ENCODE measurements at places on chromosomes 1 and 21.
A peak's percentile ranks its signal among the peaks of the same experiment; 100 is the strongest.

DNA sequence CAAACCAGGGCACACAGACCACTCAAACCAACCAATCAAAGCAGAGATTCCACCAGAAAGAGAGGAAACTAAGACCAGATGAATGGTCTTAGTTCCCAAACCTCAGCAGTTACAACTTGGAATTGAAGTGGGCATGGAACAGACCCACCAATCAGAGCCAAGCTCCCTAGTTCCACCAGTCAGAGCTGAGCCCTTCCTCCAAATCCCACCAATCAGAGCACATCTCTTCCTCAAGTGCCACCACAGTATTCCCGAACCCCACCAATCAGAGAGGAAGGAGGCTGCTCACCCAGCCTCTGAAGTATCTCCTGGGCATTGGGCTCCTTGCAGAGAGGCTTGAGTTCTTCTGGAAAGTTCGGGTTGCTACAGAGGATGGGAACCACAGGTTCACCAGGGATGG, 1.4 kb downstream of the GUCA2A start:
- no peak for DNase-seq

- DNase-seq = no peak
These were observed 9.4 kb downstream of the RUNX1 start for GRCh38 chr21:35039595-35040289.

DNA sequence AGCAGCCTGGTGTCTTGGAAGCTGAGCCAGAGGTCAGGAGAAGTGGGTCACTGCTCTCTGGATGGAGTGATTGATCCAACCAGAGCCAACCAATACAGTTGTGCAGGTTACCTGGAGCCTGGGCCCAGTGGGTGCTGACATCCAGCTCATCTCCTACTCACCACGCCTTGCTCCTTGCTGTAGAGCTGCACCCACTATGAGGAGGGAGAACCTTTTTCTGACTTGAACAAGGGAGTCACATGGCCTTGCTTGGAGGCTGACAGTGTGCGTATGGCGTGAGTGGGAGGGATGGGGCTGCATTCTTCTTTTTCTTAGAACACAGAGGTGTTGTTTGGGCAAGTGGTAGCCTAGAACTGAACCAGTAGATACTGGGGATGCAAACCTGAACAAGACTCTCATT, 201.1 kb upstream of the LMO4 start:
- DNase-seq = no peak

DNA sequence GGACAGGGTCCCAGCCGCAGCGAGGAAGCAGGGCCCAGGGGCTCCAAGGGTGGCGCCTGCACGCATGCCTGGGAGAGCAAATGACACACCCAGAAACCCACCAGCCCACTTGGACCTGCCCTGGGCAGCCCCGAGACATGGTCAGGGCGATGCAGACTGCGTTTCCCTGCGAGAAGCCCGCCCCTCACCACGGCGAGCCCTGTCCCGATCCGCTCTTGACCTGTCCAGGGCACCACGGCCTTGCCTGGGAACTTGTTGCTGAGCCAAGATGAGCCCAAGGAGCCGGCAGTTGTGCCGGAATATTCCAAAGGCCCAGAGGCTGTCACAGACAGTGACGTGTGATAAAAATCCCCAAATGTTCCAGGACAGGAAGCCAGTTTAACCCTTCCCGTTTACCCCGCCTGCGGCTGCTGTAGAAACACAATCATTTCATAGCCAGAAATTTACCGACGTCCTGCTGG, 78.1 kb downstream of the SIK1 start:
- no peak for DNase-seq

DNA sequence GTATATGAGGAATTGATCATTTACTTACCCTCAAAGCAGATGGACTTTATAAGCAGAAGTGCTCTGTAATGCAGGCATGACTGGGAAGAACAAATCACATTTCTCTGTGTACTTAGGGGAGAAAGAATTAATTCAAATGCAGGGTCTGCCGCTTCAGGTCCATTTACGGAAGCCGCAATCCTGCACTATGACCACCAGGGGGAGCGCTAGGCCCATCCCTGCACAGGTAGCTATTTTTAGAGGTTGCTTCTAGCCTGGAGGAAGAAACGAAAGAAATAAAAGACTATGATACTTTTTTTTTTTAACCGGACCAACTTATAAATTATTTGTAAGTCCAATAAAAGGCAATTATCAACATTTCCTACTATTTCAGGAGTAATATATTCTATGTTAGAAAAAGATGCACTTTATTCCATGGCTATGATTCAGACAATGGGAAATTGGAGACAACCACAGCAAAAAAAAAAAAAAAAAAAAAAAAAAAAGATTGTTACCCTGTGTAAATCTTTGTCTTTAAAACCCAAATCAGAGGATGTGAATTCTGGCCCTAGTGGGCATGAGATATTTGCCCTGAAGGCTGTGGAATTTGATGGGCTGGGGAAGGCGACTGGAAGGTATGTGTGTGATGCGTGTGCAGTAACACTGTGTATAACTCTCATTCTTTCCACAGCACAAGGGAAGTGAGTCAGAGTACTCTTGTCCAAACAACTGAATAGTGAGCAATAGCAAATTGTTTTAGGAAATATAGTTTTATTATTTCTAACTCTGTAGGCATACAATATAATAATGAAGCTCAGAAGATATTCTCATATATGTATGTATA, 12.9 kb upstream of the FYB2 start:
- DNase-seq = peak; percentile 44

DNA sequence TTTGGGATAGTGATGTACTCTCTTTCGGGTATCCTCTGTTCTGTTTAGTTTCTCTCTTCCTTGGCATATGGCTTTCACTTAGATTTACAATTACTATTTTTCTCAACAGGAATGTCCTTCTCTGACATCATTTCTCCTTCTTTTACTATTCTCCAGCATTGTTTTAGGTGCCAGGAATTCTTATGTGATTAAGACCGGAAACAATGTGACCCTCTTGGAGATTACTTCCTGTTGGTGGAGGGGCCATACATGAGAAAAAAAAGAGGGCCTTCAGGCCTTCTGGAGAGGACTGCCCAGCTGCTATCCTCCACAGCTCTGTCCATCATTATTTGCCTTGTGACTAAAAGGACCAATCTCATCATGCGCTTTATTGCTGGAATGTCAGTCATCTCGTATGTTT, 50.4 kb upstream of the ADAMTS5 start:
- DNase-seq = no peak

GRCh38 chr1:225529726-225530125, 101.9 kb upstream of the LBR start:
- no peak for DNase-seq

GRCh38 chr1:108149796-108150467, 50.2 kb downstream of the SLC25A24 start:
- no peak for DNase-seq

GRCh38 chr1:7463526-7463925, 307.6 kb upstream of the VAMP3 start:
- no peak for DNase-seq

- no peak for DNase-seq
These were observed 5.4 kb upstream of the ZNF281 start for GRCh38 chr1:200415227-200415626.

DNA sequence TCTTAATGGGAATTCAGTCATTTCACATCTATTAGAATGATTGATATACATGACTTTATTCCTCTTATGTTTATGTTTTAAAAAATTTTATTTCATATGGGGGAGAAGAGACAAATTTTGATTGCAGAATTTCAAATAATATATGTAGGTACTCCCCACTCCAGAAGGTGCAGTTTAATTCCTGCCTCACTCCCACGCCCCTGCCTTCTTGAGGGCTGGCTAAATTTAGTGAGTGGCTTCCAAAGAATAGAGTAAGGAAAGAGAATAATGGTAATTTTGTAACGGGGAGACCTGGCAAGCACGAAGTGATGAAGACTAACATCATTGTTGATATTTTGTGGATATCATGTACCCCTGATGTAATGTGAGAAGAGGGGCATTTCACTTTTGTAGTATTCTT, 94.7 kb upstream of the FAM78B start:
- DNase-seq = no peak

- DNase-seq = no peak
These were observed 57.8 kb upstream of the KCNJ6 start for GRCh38 chr21:37974081-37974480.

DNA sequence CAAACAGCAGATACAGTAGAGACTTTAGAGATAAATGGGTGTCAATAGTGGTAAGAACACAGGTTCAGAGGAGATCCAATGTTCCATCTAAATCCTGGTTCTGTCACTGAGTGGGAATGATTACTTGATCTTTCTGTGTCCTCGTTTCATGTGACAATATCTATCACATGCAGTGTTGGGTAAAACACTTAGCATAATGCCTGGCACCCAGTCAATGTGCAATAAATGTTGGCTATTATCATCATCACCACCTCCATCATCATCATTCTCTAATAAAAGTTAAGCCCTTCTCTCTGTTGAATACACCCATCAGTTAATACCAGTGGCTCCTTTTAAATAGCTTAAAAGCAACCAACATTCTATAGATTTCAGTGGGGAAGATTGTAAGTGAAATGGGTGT, 184.7 kb downstream of the ST6GALNAC3 start:
- DNase-seq = no peak

DNA sequence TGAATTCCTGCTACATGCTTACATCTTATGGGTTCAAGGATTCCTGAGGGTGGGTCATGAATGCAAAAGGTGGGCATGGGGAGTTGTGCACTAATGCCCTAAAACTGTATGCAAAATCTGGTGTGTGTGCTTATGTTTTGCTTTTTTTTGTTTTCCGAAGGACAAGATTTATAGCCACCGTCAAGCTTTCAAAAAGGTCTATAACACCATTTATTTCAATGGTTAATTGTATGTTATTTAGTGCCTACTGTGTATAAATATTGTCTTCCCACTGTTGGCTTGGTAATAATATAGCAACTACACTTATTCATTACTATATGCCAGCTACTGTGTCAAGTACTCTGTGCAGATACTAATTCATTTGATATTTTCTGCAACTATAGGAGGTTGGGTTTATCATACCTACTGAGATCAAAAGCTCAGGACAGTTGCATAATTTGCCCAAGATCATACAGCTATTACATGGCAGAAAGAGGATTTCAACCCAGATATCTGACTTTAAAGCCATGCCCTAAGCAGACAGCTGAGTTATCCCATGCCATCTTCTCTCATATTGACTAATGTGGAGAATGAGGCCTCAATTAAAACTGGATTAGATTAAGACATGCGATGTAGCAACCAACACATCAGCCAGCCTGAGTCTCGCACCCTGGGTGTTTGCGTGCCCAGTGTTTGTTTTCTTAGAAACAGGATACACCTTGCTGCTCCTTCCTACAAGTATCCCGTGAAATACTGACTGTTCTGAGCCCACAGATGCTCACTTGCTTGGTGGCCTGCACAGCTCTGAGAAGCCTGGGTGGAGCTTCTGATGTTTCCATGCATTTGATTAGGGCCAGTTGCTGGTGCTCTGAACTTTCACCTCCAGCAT, 34.6 kb downstream of the GADD45A start:
- no peak for DNase-seq

DNA sequence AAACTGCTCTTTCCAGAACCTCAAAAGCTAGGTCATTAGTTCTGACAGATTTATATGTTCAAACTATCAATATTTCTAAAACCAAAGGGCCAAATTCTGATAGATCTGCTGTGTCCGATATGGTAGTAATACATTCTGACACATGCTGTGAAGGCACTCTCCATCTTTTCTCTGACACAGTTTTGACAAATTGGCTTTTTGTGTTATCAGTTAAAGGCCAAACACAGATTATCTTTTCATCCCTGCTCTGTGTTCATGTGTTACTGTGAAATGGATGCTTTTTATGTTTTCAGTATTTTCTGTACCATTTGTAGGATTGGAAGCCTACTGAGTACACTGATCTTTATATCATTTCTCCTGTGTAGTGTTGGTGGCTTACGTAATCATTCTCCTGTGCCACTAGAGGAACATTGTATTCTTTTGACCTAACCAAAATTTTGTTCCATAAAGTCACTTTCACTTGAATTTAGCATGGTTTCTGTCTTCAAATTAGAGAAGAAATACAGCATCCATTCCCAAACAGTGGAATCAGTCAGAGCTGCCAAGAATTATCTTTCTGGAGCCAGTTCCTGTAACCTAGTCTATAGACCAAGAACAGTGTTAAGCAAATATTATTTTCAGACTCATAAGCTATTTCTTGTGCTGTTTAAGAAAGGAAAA, 137.2 kb downstream of the ADGRL2 start:
- no peak for DNase-seq

DNA sequence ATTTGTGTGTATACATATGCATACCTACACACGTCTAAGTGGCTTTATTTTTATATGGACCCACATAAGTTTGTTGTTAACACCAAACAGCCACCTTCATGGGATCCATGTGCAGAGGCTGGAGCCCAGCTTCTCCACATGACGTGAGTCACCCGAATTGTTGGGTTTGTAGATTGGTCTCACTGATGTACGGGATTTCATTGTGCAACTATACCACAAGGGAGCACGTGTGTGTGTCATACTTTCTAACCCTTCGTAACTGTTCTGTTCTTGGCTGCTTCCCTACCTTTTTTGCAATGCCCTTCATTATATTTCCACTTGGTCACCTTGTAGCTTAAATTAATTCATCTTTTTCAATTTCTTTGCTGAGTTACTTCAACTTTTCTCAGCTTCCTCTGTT, 21.0 kb downstream of the SPRTN start:
- DNase-seq = no peak

- no peak for DNase-seq
These were observed 135.7 kb upstream of the PROX1 start for GRCh38 chr1:213852107-213852506.

GRCh38 chr1:59195151-59195550, 101.7 kb upstream of the FGGY start:
- DNase-seq = no peak

- no peak for DNase-seq
These were observed 633.7 kb downstream of the LRRIQ3 start for GRCh38 chr1:73564294-73564693.

DNA sequence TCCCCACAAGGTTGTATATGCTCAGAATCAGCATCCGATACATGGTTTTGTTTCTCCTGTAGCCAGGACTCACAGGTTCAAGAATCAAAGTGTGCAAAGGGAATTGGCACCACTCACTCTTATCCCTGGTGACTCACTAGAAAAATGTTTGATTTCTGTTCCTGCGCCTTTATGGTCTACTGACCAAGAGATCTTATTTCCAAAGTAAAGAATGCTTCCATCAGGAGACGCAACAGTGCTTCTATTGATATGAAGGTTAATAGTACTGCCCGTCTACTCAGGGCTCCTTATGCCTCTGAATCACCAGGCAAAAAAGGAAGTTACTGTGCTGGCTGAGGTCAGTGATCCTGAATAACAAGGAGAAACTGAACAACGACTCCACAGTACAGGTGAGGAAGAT, 1392.0 kb upstream of the PRMT6 start:
- no peak for DNase-seq
